Renal cortical epithelial cell (primary cell): ENCODE measurements at places on chromosomes 1 and 21.

- peak; percentile 97 for DNase-seq
Observed at GRCh38 chr1:54857746-54858561, 29.0 kb downstream of the DHCR24 start.

- DNase-seq = no peak
Observed at GRCh38 chr1:151491641-151492040, 19.5 kb upstream of the CGN start.

DNA sequence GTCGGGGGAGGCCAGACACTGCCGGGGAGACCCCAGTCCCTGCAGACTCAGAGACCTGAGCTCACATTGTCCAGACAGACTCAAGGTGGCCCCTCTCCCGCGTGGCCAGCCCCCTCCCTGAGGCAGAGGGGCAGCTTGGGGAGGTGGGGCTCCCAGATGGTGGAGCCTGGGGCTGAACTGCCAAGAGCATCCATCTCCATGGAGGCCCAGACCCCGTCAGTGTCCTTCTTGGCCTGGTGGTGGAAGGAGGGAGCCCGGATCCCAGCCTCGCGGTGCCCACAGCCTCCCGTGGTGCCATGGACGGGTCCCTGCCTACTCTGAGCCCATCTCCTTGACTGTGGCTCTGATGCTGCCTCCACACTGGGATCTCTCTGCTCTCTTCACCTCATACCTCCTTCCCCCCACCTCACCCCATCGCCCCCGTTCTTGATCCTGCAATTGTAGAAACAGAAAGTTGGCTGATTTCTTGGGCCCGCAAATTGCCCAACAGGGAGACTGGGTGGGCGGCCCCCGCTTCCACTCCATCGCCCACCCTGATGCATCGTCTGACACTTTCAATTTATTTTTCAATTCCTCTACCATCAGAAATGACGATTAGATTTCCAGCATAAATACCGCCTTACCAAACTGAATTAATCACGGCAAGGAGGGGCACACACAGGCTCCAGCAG, 348.9 kb downstream of the MATN1 start:
- no peak for DNase-seq

- DNase-seq = no peak
Observed at GRCh38 chr1:4301007-4301406, 353.4 kb upstream of the AJAP1 start.

DNA sequence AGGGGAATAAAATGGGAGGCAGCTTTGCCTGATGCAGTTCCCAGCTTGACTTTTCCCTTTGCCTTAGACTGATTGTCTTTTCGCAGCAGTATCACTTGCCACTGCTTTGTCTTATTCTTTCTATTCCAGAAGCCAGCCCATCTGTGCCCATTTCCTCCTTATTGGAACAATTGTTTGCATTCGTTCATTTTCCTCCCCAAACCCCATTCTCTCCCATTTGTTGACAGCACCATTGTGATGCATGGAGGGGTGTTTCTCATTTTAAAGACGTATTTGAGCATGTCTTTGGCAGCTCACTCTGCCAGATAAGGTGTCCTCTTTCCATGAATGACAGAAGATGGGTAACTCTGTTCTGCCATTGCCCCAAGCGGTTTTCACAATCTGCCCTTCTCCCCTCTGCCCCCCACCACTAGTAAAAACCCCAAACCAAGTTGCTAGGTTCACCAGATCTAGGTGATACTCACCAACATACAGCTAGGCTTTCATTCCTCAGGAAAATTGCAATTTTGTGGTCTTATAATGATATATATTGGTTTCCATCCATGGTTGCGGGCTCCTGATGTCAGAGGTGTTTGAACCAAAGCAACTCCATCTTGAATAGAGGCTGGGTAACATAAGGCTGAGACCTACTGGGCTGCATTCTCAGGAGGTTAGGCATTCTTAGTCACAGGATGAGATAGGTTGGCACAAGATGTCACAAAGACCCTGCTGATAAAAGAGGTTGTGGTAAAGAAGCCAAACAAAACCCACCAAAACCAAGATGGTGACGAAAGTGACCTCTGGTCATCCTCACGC, 30.8 kb downstream of the SERBP1 start:
- no peak for DNase-seq

GRCh38 chr1:76021846-76022245, 52.7 kb upstream of the ST6GALNAC3 start:
- DNase-seq = no peak

- no peak for DNase-seq
Observed at GRCh38 chr1:173863224-173864161, 4.3 kb downstream of the GAS5 start.
